ENCODE measurements at places on chromosomes 13 and 19.

DNA sequence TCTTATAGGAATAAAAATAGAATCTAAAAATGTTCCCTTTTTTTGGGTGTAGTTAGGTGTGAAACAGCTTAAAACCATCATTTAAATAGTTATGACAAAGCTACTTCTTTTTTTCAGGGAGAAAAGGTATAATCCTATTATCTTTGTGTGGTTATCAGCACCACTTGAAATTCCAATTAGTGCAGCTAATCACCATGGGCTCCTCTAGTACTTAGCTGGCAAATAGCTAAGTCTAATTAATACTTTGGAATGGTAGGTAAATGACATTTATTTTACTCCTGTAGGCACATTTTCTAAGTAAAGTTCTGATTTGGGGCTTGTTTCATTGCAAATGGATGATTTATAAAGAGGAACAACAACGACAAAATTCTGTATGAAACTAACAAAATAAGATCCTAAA, 132.6 kb downstream of the OLFM4 start:
- no peak for DNase-seq

DNA sequence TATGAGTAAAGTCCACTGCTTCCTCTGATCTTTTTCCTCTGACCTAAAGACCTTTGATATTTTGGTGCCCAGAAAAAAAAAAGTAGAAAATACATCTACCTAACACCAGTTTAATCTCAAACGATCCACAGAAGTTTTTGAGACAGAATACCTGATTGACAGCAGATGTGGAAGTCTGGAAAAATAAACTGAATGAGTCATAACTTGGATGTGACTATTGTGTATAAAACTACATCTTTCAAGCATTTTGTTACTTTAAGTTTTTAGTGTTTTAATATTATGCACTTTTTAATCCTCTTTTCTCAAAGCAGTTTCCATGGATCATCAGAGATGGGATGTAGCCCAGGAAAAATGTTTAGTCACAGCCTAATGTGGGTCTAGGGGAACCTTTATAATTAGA, 216.1 kb downstream of the SLITRK1 start:
- DNase-seq, result no peak

- DNase-seq, result no peak
Measured at GRCh38 chr19:48953141-48953540, 1.5 kb upstream of the BAX start.

DNA sequence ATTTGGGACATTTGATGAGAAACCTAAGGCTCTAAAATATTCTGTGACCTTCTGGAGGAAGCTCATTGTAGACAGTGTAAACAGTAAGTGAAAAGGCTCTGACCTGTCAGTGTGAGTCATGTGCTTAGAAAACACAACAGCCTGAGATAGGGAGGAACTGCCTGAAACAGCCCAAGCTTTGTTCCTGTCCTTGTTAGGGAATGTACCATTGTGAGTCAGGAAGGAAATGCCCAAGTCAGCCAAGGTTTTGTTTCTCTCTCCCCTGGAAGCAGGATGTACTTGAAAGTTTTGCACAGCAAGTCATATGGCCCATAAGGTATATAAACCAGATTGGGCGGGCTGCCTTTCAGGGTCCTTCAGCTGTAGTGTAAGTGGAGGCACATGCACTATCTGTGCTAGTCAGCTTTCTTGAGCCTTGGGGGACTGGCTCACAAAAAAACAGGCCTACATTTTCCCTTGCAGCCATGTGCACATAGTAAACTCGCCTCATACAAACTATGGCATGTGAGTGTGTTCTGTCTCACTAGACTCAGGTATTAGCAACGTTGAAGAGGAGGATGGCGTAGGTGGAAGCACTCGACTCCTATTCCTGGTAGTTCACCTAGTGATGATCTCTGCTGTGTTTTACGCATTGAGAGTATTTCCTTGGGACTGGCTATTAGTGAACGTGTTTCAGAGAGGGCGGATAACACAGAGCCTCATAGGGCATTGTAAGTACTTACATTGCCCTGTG, 141.2 kb upstream of the KLHL1 start:
- DNase-seq, result no peak

GRCh38 chr13:50361282-50361681, 346.0 kb downstream of the KCNRG start:
- DNase-seq, result no peak

DNA sequence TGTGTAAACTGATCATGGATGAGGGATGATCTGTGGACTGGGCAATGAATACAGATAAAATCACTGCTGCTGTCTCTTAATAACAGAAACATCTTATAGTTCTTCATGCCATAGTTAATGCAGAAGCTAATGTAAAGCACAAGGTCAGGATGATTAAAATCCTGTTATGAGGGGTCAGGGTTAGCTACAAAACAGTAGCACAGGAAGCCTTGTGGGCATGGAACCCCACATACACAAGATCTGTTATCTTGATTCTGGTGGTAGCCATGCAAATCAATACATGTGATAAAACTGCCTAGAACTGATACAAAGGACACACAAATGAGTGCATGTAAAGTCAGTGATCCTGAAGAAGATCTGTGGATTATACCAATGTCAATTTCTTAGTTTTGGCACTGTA, 96.4 kb downstream of the KLF12 start:
- no peak for DNase-seq

GRCh38 chr19:42038666-42039065, 31.3 kb downstream of the GRIK5 start:
- DNase-seq, result no peak

GRCh38 chr19:57239982-57240310, 486 bp upstream of the ZNF805 start:
- no peak for DNase-seq

GRCh38 chr19:4388337-4389063, 11.8 kb downstream of the SH3GL1 start:
- no peak for DNase-seq

DNA sequence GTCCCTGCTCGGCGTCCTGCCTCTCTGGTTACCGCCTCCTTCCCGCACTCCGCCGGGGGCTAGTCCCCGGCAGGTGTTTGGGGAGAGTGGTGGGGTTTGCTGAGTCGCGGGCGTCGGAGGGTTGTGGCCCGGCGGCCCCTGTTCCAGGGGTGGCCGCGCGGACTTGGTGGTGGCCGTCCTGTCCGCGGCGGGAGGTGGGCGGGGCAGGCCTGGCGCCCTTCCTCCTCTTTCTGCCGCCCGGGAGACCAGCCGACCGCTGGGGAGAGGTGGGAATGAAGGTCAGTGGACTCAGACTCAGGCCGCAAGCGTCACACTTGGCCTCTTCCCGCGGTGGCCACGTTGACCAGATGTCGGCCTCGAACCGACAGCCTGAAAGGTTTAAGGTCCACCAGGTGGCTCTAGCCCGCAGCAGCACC, 61.8 kb downstream of the ZNF723 start:
- DNase-seq, result no peak

DNA sequence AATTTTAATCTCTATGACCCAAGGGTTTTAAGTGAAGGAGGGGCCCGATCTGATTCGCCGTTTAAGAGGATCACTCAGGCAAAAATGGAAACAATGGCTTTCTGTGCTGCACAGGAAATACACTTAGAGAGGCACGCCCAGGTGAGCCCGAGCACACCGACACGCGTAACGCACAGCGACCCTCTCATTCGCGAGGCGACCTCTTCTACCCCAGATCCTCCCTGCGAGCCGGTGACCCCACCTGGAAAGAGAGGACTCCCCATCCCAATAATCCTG, 216 bp downstream of the SH2D3A start:
- no peak for DNase-seq

DNA sequence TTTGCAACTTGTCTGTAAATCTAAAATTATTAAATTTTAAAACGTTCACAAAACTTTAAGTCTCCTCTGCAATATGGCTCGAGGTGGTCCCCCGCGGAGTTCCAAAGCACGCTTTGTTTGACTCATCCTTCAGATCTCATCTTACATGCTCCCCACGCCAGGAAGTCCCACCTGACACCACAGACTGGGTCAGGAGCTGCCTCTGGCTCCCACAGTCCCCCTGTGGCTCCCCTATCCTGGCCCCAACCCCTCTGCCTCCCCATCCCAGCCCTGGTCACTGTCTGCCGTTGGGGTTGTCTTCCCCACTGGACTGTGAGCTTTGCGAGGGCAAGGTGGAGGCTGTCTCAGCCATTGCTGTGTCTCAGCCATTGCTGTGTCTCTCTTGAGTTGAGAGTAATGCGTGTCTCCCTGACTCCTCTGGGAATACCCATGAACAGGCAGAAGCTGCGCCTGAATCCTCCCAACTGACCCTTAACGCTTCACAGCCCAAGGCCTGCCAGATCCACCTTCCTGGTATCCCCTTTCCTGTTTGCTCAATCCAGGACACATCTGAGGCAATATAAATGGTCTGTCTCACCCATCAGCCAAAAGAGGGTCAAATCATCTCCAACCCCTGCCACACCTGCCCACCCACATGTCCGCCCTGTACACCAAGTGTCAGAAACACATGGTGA, 15.9 kb downstream of the DYRK1B start:
- no peak for DNase-seq

DNA sequence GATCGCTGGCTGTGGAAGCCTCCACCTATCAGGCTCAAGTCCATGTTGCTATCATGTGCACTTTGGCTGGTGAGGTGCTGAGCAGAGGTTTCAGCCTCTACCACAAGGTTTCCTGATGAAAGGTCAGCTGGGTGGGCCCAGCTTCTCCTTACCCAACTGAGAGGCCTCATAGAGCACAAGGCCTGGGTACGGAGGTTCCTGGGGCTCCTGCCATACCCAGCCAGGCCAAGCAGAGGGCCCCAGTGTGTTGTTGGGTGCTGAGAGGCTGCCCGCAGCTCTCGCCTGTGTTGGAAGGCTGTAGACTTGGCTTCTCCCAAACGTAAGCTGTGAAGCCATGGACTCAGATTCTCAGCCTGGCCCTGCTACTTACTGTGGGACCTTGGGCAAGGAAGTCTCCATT, 28.2 kb downstream of the ACTN4 start:
- DNase-seq, result no peak

DNA sequence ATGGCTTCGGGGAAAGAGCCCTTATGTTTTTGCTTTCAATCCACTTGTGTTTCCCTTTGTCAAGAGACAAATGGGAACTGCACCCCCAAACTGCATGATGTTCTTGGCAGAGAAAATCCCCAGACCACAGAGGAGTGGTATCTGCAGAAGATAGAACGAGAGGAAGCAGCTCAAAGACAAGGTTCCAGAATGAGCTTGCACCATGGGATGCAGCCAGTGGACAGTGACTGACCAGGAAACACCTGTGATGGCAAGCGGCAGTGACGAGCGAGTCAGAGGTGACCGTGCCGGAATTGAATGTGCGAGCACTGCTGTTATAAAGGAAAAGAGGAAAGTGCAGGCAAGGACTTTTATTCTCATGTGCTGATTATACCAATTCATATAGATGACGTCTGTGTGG, 46.3 kb downstream of the IRS2 start:
- no peak for DNase-seq

DNA sequence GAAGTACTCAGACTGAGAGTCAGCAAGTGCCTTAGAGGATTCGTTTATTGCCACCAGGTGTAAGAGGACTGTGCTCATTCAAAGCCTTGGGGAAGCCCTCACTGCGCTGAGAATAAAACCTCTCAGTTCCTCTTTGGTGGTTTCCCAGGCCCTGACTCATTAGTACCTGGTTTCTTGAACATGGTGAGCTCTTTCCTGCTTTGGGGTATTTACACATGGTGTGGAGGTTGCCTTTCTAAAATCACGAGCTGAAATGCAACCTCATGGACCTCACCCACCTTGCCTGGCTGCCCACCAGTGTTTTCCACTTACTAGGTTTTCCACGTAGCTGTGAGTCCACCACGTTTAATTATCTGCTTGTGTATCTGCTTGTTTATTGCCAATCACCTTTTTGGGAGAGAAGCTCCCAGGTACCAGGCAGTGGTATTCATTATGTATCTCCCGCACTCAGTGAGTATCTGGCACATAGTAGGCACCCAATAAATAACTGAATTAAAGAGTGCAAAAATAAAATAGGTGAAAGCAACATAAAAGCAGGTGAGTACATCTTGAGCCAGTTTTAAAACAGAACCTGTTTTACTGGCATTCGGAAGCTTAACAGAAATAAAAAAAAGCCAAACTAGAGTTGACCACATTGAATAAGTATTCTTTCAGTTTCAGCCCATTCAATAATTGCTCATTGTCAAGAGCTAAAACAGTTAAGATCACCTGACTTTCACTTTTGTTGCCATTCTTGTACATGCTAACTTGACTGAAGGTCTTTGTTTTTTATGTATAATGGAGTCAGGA, 533.0 kb downstream of the MYO16 start:
- DNase-seq, result no peak

GRCh38 chr13:34162544-34162933, 344.6 kb downstream of the RFC3 start:
- DNase-seq, result no peak

GRCh38 chr13:89890806-89891205, 1456.7 kb upstream of the MIR17HG start:
- no peak for DNase-seq

- DNase-seq, result no peak
Measured at GRCh38 chr13:44155422-44156293, 218.0 kb upstream of the SERP2 start.

DNA sequence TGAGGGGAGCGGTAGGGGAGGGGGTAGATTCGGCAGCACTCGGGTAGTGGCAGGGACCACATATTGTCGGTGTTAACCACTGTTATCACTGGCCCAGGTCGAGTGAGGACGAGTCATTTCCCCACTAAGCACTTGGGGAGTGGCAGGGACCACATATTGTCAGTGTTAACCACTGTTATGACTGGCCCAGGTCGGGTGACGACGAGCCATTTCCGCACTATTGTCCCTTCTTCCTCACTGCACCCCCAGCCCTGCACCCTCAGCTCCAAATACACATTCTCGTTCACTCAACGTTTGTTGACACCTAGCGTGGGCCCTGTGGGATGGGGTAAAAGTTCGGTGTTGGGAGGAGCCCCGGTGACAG, 467 bp upstream of the CLN5 start:
- DNase-seq, result peak; percentile 38

GRCh38 chr19:55591555-55591954, 7.8 kb downstream of the FIZ1 start:
- DNase-seq, result no peak

DNA sequence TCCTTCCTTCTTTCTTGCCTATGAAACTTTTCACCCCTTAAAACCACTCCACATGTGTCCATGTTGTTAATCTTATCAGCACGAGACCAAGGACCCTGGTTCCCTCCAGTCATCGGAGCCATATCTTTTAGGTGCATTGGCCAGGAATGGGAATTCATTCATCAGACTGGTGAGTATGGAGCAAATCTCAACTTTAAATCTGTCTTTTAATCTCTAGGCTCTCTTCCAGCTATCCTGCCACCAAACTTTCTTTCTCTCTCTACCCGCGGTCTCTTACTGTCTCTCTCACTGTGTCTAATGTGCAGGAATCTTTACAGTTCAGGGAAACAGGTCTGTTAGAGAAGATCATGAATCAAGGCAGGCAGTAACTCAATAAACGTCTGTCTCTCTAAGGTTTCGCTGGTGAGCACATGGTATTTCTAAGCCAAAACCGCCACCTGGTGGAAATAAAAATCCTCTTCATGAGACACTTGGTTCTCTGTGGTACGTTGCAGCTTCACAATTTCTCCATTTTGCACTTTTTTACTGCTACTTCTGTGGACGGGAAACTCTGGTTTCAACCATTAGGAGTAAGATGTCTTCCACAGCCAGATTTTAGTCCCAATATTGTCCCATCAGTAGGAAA, 16.1 kb downstream of the LGALS16 start:
- no peak for DNase-seq

GRCh38 chr13:110388108-110388943, 81.2 kb downstream of the COL4A2 start:
- DNase-seq, result no peak

GRCh38 chr19:16391301-16392055, 66.9 kb downstream of the KLF2 start:
- DNase-seq, result no peak
